ENCODE measurements at places on chromosomes 1 and 21. TPM values are rescaled to one million over a fixed set of nuclear protein-coding genes. Genes with fewer than 3 reads are reported as not detected.

GRCh38 chr1:11800391-11800755 lies 5.4 kb downstream of the MTHFR start:
- peaks cover 23% of the 10 kb centered on the region for H3K36me3 ChIP-seq
- no peak overlapping the region for H3K27ac ChIP-seq
- DNase-seq, result no peak
- no peak overlapping the region for H3K4me3 ChIP-seq
- H3K4me1 ChIP-seq, result peaks cover 20% of the 10 kb centered on the region

GRCh38 chr1:2975466-2976179 lies 45.6 kb upstream of the ACTRT2 start:
- H3K27ac ChIP-seq, result no peak overlapping the region
- no peak for DNase-seq
- no peaks in the 10 kb centered on the region for H3K36me3 ChIP-seq
- no peak overlapping the region for H3K4me3 ChIP-seq

DNA sequence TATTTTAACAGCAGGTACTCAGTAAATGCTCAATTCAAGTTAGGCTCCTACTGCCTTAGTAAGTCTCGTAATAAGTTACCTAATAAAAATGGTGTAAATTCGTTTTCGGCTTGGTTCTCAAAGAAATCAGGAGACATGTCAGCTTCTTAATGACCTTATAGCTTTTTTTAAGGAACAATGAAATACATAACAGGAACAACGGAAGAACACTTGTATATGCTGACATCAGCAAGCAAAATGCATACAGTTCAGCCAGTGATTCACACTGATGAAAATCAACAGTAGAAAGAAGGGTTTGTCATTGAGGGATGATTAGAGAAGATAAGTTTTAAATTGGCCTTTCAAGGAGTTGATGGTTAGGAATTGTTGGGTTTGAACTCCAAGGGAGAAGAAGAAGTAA lies 13.3 kb downstream of the RPTN start:
- H3K4me3 ChIP-seq, result peak overlapping the region; percentile 0
- no peak for DNase-seq
- H3K4me1 ChIP-seq, result peaks cover 3% of the 10 kb centered on the region

Gene WDR64
- 0.80 TPM for total RNA-seq

Gene TRIM67
- 0.26 TPM for total RNA-seq

Gene TNN
- total RNA-seq, result 4.1 TPM
